ENCODE measurements at places on chromosomes 2 and 18.

GRCh38 chr2:191571163-191571769 is 106.7 kb upstream of the NABP1 start:
- DNase-seq: peak; percentile 37

DNA sequence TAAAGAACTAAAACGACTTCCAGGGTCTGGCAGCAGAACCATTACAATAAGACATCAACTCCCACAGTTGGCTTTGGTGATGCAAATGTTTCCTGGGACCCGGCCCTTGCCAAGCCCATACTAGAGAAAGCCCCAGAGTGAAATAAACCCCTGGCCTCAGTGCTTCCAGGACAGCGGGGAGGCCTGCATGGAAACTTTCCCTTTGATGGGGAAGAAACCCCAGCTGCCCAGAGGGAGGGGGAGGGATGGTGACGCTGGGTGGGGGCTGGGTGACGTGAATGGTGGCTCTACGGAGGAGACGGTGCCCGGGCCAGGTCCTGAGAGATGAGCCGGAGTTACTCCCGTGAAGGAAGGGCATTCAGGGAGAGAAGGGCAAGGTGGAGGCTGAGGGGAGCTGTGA is 27.5 kb downstream of the INHBB start:
- DNase-seq: no peak

DNA sequence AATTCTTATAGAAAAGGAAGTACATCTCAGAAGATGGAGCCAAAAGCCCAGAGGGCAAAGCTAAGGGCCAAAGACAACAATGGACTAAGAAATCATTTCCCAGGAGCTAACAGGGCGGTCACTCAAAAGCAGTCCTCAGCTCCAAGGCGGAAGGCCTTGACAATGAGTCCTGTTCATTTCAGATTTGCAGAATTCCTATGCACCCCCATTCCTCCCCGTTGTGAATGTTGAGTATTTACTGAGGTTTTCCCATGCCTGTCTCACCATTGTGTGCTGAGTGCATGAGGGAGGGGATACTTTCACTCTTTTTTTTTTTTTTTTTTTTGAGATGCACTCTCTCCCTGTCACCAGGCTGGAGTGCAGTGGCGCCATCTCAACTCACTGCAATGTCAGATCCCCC is 18.8 kb upstream of the DTNB start:
- no peak for DNase-seq

DNA sequence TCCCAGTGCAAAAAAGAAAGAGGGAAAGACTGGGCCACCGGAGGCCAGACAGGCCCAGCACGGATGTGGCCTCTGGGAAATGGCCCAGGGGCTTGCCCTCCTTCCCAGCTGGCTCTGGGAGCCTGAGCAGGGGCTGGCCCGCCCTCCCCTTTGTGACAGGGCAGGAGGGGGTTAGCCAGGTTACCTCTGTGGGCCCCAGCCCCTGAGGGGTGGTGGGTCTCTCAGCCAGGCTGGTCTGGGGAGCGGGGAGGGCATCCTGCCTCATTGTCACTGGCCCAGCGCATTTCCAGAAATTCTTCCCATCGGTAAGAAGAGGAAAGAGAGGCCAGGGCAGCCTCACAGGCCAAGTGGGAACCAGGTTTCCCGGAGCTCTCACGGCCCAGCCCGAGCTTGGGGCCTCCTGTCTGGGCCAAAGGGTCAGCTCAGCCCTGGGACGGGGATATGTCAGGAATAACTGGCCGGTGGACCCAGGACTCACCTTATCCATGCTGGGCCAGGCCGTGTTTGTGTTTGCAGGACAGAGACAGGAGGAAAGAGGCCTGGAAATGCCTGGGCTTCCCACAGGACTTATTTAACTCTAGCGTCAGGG is 182.2 kb downstream of the ZFP36L2 start:
- no peak for DNase-seq

GRCh38 chr2:136420346-136420745 is 302.4 kb upstream of the CXCR4 start:
- DNase-seq: no peak

DNA sequence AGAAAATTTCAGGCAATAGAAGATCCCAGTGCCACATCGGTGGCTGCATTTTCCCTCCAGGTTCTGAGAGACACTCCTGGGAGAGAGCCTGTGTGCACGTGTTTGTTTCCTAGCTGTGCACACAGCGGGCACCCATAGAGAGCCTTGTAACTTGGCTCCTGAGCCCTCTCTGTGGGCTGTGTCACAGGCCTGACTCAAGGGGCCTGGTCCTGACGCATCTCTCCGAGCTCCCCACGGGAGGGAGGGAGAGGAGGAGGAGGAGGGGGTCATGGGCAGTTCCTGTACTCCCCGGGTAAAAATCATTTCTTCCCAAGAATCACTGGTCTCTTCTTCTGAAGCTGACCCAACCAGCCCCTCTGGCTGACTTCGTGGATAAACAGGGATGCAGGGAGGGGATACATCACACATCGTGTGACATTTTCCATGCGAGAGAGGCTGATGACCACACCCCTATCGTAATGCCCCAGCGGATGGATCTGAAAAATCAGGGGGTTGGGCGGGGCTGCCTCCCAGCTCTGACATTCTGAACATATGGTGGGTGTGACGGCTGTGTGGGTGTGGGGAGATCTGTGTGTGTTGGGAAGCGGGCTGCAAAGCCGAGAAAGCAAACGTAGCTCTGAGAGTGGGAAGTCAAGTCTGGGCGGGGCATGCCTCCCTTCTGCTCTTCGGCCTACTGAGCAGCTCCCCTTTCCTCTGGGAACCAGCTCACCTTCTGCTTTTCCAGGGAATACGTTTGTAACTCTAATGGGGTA is 308.3 kb upstream of the HS6ST1 start:
- no peak for DNase-seq

DNA sequence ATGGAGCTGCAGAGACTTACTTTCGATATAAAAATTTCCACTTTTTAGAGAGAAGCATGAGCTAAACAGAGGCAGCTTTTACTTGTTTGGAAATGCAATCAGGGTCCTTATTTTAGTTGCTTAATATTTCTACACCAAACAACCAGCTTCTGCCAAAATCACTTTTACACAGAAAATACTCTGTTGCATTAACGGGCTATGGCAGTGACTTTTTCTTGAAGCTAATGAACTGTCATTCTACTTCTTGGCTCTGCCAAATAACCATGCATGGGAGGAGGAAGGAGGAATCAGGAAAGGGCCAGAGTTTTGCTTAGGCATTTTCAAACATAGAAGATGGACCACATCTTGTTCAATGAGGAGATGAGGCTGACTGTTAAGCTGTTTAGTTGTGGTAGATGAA is 23.6 kb upstream of the LTBP1 start:
- DNase-seq: no peak

GRCh38 chr2:113124181-113124961 is 3.0 kb upstream of the IL1RN start:
- no peak for DNase-seq

DNA sequence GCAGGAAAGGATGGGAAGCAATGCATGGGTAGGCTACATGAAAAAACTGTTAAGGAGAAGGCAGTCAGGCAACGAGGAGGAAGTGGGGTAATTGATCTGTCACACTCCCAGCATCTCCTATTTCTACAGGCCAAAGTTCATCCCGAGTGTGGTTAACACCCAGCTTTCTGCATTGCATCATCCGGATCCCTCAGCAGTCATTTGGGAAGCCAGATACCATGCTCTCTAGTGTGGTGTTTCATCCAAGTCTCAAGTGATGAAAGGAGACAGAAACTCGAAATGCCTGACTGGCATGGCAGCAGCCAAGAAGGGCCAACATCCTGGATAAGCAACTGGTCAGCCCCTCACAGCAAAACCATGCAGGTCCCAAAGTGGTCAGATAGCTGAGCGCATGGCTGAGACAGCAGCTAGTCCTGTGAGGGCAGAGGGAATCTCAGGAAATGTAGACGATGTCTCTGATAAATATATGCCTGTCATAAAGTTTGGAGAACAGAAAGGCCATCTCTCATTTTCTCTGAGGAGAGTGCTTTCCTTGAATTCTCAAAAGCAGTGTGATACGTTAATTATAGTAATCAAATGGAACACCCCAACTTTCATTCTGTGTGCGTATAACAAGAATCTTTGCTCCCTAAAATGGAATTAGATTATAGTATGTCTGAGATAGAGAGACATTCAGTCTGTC is 24.8 kb upstream of the HNRNPA3 start:
- DNase-seq: no peak

- peak; percentile 97 for DNase-seq
Observed at GRCh38 chr2:210171309-210172218, at the start of gene KANSL1L. KANSL1L (minus strand) TSS chr2:210171409; CDS start chr2:210154582, 16,827 bp downstream.

DNA sequence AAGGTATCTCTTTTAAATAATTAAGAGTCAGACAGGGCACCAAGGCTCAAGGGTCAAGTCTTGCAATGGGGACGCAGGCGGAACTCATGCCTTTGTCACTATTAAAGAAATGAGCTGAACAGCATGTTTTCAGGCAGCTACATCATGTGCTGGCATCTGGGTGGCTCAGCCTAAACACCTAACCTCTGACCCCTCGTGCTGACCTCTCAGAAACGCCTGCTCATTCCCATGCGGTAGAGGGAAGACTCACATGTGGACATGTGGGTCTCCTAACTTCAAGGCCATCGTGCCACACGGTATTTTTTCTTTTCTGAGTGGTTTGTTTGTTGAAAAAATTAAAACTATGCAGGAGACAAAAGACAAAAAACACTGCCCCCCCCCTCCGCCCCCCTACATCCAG is 31.3 kb downstream of the CYP27C1 start:
- no peak for DNase-seq

GRCh38 chr18:471716-472115 is 28.8 kb downstream of the COLEC12 start:
- DNase-seq: no peak

GRCh38 chr2:135212757-135213156 is 160.7 kb downstream of the RAB3GAP1 start:
- DNase-seq: no peak

GRCh38 chr2:56014046-56014730 is 90.6 kb upstream of the EFEMP1 start:
- no peak for DNase-seq

DNA sequence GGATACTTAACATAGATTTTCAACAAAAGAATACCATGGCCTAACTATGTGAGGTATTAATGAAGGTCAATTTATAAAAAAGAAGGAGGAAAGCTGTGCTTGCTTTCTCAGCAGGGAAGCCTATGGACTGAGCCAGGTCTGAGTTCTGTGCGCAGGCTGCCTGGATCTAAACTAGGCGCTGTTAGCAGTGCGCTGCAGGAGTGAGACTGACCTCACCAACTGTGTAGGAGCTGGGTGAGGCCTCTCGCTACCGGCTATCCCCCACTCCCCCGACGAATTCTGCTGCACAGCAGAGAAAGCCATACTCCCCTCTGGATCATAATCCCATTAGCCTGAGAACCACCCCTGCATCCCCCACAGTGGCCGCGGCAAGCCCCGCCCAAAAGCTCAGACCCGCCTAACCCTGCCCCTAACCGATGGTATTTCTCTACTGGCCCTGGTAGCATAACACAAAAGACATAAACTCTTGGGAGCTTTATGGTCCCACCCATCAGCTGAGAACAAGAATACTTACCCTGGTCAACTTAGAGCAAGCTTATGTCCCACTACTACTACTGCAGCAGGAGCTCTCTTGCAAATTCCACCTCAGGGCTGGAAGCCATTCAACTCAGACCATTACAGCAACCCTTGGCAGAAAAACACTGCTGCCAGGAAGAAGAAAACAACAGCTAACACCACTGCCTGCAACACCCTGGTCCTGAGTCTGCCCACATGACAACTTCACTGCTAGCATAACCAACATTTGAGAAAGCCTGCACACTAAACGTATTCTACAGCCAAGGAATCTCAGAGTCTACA is 28.0 kb downstream of the SULT1C2 start:
- DNase-seq: no peak

DNA sequence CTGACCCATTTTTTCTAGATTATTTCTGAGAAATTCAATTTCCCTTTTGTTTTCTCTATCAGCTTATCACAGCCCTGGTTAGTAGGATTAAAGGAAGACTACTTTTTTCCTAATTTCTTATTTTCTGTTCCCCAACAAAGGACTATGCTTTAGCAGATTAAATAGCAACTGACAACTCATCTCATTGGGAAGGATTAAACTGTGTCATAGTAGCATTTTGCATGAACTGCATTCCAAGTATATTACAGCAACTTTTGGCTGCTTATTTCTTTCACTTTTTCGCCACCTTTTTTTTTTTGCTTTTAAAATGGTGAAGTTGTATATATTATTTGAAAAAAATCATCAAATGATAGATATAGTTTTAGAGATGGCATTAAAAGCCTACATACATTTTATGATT is 570.3 kb downstream of the FBXO15 start:
- no peak for DNase-seq

GRCh38 chr2:216942465-216942864 is 82.6 kb upstream of the TNP1 start:
- DNase-seq: no peak

GRCh38 chr2:69344305-69344704 is 42.7 kb downstream of the GFPT1 start:
- no peak for DNase-seq

GRCh38 chr18:58863539-58864145 is 1.0 kb upstream of the ZNF532 start:
- peak; percentile 12 for DNase-seq

DNA sequence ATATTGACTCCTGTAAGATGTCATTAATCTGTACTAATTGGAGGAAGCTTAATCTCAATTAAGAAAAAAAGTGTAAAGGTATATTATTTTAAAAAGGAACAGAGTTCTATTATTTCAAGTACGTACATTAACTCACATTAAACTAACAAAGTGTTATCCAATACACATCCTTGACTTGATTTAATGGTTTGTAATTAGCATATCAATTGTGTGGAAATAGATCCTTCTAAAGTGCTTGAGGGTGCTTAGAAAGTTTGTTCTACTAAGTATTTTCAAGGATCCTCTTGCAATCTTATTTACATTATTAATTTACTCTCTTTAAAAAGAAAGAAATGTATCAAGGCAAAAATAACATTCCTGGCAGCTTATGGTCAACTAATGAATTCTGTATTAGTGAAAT is 720.3 kb downstream of the KCNJ3 start:
- DNase-seq: no peak

DNA sequence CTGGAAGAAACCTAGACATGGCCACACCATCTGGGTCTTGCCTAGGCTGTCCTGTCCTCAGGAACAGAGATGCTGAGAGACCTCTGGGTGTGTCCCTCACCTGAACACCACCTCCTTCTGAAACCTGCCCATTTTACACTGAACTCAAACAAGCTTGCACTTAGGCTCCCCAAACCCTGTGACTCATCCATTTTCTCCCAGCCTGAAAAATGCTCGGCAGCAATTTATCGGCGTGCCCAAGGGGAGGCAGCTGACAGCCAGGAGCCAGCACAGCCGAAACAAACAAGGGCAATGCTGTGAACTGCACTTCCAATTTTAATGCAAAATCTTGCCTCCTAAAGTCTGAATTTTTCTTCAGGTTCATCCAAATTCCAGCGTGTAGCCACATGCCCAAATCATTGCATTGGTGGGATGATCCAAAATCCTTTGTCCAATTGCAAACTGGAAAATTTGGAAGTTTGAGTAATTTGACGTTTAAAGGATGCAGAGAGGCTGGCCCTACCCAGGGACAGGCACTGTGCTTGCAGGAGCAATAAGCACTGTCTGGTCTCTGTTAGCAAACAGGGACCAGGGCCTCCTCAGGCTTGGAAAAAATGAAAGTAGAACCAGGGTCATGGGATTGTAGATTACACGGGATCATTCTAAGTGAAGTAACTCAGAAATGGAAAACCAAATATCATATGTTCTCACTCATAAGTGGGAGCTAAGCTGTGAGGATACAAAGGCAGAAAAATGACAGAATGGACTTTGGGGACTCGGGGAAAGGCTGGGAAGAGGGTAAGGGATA is 67.7 kb downstream of the GALNT14 start:
- DNase-seq: no peak

GRCh38 chr2:39851251-39851650 is 72.2 kb upstream of the THUMPD2 start:
- no peak for DNase-seq

Data from naive thymus-derived CD8-positive, alpha-beta T cell (primary cell).